ENCODE measurements at places on chromosomes 12 and 14.

- DNase-seq = no peak
Observed at GRCh38 chr14:95463171-95463901, 53.1 kb downstream of the SYNE3 start.

DNA sequence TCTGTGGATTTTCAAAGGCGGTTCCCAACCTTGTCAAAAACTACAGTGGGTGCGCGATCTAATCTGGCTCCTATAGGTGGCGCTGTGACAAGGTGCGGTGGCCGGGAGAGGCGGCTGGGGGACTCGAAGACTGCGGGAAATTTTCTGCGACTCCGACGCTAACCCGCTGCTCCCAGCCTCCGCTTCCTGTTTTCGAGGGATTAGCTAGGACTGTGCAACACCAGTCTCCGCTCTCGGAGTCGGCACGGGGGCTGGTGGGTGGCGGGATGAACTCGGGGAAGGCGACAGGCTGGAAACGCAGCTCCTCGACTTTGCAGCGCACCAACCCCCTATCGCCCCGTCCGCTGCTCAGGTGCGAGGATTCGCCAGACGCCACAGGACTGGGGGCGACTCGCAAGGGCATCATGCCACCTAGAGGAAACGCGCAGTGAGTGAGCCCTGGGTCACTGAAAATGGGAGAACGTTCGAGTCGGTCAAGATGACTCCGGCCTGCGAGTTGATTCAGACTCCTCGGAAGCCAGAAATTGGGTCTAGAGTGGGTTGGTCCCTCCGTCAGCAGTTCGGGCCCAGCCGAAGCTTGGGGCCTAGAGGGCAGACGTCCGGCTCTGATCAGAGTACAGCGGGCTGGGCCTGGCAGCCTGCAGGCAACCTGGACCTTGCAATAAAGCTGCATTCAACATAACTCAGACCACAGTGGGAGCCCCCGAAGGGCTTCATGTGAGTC is 5.5 kb upstream of the PAX9 start:
- DNase-seq = peak; percentile 57

DNA sequence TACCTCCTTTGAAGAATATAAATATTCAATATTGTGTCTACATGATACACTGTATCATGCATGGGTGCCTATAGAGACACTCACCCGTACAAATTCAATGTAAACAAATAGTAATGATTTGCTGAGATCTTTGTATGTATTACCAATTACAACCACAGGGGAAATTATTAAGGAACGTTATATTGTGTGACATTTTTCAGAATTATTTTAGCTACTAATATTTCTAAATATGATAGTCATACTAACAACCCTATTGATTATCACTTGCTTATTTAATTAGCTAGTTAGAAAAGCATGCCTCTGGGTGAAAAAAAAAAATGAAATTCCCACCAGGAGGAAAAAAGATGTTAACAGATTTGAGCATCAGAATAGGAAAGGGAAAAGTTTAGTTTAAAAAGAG is 2.1 kb downstream of the SOX5 start:
- no peak for DNase-seq

DNA sequence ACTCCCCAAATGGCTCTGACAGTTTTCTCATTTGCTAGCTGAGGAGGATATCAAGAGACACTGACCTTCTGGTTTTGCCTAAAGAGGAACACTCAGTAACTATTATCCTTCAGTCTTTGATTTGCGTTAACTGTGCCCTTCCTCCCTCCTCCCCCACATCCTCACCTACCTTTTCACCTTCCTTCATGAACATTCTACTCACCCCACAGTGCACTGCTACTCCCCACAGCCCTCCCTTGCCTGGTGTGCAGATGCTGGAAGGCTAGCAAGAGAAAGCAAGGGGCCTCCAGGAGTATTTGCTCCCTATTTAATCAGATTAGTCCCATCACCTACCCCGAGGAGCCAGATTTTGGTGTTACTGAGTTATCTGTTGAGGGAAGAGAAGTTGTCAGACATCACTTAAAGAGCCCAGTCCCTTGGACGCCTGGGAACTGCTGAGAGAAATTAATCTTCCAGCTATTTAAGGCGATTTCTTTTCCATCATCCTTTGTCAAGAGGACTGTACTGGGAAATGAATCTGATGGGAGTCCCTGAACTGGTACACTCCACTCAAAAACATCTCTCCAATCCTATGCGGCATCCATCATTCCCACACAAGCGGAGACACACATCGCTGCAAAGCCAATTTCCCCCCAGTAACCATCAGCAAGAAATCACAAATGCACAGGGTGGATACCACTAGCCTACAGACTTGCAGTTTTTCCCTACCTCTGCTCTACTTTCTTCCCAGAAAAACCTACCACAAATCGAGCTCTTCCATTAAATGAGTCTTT is 11.5 kb downstream of the PSMB5 start:
- DNase-seq = no peak

GRCh38 chr14:35708062-35708461 is 101.0 kb downstream of the RALGAPA1 start:
- no peak for DNase-seq

GRCh38 chr14:98210045-98210672 is 1061.8 kb downstream of the BCL11B start:
- DNase-seq = peak; percentile 33

DNA sequence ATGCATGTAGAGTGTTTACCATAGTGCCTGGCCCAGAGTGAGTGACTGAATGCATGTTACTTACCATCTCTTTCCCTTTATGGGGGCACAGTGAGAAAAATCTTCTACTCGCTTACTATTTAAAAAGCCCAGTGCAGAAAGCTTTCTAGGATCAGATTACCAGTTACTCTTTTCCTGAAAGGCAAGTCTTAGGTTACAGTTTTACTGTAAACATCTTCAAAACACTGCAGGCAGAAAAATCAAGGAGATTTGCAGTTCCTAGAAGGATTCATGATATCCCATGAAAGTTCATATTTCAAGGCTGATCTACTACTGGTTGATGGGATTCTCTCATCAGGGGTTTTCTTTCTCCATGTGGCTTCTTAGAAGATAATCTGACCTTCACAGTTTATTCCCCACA is 29.3 kb upstream of the DAAM1 start:
- no peak for DNase-seq

DNA sequence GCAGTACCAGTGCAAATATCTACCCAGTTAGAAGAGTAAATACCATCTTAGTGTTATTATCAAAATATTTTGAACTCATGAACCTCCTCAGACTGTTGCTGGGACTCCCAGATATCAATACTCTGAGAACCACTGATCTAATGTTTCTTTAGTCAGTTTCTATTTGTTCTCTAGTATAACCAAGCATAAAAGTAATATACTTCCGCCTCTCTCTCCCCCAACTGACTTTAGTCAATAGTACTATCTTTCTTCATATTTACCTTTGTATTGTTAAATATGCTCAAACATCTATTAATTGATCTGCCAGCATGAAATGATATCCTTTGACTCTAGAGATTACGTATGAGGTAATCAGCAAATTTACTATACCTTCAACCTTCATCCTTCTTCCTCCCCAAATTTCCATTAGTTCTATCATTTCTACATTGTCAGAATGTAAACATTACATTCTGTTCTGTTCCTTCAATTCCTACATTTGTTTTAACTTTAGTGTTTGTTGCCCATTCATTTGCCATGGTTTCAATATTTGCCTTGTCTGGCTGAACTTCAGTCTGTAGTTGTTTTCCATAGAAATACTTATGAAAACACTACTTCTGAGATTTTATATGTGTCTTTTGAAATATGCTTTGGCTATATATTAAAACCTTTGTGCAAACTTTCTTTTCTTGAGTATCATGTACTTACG is 192.5 kb upstream of the PDE3A start:
- no peak for DNase-seq

All from iPS-NIHi11 (cell line).